ENCODE measurements at places on chromosomes 4 and X.

GRCh38 chr4:122221322-122221721 lies 69.2 kb downstream of the BLTP1 start:
- DNase-seq, result no peak

DNA sequence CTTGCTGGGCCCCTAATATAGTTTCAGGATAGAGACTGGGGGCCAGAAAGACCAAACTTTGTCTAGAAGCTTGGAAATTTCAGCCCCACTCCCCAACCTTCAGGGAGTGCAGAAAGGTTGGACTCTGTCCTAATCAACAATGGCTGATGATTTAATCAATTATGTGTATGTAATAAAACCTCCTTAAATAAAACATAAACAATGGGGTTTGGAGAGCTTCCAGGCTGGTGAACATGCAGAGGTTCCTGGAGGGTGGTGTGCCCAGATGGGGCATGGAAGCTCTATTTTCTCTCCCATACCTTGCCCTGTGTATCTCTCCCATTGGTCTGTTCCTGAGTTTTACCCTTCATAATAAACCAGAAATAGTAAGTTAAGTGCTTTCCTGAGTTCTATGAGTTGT lies 174.2 kb downstream of the GC start:
- no peak for DNase-seq

DNA sequence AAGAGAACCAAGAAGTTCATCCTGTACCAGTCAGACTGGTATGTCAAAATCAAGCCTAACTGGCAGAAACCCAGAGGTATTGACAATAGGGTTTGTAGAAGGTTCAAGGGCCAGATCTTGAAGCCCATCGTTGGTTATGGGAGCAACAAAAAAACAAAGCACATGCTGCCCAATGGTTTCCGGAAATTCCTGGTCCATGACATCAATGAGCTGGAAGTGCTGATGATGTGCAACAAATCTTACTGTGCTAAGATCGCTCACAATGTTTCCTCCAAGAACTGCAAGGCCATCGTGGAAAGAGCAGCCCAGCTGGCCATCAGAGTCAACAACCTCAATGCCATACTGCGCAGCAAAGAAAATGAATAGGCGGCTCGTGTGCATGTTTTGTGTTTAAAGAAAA lies 172.7 kb upstream of the MED14 start:
- peak; percentile 34 for DNase-seq

GRCh38 chrX:83508526-83509253 lies 600 bp downstream of the POU3F4 start:
- DNase-seq, result peak; percentile 61

- DNase-seq, result peak; percentile 39
Measured at GRCh38 chr4:155371432-155372043, 5.2 kb downstream of the MAP9 start.

DNA sequence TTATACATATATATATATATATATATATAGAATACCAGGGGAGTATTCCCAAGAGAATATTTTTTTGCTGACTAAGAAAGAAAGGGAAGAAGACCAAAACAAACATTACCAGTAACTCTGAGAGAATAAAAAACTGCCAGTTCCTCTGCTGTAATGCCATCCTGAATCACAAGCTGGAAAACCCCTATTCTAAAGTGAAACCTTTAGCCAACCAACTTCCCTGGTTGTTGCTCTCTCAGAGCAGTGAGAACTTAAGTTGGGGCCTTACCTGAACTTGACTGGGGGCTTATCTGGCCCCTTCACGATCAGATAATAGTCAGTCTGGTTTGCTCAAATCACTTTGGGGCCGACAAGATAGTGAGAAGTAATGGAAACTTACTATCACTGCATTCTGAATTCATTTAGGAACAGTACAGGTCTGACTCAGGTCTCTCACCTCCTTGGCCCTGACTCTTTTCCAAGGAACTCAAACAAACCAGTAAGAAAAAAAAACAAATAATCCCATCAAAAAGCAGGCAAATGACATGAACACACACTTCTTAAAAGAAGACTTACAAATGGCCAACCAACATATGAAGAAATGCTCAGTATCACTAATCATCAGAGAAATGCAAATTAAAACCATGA lies 62.5 kb downstream of the CD40LG start:
- DNase-seq, result peak; percentile 39

DNA sequence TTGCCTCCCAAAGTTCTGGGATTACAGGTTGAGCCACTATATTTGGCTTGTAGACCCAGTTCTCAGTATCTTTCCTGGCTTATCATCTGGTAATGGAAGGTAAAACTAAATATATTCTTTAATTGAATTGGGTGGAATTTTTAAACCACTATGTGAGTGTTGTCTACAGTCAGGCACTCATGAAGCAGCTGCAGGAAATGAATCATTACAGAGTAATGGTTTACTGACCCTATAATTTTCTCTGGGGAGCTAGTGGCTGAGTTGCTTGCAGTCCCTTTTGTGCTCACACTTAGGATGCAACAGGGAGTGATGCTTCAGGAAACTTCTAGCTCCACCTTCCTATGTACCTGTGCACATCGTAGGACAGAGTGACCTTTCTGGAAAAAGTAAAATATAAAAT lies 4.1 kb upstream of the UGT2B7 start:
- DNase-seq, result peak; percentile 36

GRCh38 chr4:47490550-47490949 lies 5.5 kb downstream of the ATP10D start:
- DNase-seq, result no peak

- no peak for DNase-seq
Measured at GRCh38 chr4:101005659-101006058, 341.7 kb downstream of the PPP3CA start.

DNA sequence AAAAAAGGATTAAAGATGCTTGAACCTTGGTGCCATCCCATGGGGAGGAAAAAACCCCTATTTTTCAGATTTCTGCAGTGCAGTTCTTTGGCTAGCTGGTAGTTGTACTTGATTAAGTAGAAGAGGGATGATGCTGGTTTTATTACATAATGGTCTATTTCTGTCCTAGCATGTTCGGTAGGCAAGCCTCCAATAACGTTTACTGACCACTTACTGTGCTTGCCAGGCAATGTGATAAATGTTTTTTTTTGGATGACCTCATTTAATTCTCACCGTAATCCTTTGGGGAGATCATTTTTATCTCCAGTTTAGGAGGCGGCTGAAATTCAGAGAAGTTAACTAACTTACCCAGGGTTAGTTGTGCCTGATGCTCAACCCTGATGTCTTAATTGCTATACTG lies 92.1 kb upstream of the RPA4 start:
- peak; percentile 17 for DNase-seq

GRCh38 chr4:142598132-142598531 lies 248.0 kb downstream of the INPP4B start:
- no peak for DNase-seq

DNA sequence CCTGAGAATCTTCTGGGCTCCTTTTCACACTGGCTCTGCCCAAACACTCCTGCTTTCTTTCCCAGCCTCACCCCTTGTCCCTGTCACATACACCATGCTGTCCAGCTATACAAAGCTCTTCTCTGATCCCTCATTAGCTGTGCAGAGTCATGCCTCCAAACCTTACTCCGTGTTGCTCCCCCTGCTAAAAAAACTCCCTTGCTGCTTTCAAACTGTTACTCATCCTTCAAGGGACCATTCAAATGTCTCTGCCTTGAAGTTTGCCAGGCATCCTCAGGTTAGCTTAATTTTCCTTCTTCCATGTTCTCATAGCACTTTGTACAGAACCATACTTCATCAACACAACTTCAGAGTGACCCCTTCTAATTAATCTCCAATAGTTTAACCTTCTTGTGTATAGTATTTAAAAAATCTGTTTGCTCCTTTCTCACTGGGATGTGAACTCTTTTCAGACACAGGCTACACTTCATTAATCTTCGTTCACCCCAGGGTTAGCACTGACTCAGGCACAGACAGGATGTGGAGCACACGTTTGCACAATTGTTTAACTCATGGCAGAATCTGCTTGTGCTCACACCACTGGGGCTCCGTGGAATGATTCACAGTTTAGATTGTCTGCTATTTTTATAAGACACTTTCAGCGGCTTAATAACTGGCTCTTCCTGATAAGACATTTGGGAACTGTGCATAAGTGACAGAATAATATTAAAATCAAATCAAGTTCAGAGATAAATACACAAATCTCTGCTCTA lies 21.4 kb upstream of the SEL1L3 start:
- DNase-seq, result peak; percentile 19

GRCh38 chr4:156154978-156155377 lies 201.3 kb upstream of the CTSO start:
- DNase-seq, result no peak

DNA sequence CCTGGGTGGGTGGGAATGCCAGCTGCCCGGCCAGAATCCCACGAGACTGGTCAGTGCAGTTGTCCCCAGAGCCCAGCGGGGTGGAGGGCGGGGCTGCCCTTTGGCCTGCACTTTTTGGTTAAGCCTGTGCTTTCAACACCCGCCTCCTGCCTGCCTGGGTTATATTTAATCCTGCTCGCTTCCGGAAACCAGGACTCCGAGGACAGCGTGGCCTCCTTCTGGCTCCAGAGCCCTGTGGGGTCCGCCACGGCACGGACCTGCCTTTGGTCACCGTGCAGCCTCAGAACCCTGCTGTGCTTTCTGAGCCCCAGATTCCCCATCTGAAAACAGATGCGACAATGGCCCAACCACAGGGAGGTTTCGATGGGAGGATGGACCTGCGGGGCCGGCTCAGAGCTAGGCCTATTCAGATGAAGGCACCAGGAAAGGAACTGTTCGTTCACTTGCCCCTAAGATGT lies 29.4 kb upstream of the KIAA0232 start:
- no peak for DNase-seq

DNA sequence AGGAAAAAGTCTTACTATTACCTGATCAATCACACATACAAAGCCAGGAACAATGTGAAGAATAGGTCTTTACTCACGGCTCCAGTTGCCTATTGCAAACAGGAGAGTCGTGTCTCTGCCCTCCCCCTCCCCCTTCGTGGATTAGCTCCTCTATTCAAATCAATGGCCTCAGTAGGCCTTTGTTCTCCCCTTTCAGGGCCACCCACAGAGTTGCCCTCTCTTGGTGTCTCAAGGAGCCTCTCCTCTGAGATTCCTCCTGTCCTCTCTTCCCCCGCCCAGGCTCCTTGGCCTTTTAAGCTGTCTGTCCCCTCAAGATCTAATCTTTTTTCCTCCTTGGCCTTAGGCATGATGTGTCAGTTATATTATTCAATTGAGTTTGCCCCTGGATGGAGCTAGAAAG lies 107.2 kb upstream of the NALF2 start:
- DNase-seq, result no peak

DNA sequence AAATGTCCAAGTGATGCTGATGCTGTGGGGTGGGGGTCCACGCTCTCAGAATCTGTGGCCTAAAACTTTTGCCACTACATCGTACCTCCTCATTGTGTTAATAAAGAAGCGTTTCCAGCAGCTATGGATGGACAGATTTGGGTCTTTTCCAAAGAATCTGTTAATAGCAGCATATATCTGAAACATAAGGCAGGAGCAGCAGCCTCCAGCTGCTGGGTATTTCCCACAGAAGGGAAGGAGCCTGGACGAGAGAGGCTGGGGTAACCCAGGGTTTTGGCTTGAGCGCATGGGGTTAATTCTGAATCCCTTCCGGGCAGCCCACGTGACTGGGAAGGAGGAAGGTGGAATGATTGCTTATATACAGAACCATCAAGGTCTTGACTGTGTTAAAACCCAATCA lies 332.4 kb downstream of the BCOR start:
- DNase-seq, result no peak

GRCh38 chr4:97404876-97405523 lies 738.3 kb downstream of the STPG2 start:
- peak; percentile 2 for DNase-seq

DNA sequence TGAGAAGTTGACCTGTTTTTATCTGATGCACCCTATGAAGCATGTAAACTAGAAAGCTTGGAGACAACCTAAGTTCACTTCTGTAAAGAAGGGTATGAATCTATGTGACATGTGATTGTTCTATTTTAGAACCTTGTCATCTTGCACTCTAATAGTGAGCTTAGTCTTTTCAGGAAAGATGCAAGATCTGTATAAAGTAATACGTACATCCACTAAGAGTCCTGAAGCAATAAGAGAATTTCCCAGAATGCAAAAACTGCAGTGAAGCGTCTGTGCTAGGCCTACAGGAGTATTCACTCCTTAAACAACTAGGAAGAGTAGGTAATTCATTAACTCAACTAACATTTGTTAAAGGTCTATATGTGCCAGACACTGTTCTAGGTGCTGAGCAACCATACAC lies 23.3 kb upstream of the NDP start:
- DNase-seq, result no peak

DNA sequence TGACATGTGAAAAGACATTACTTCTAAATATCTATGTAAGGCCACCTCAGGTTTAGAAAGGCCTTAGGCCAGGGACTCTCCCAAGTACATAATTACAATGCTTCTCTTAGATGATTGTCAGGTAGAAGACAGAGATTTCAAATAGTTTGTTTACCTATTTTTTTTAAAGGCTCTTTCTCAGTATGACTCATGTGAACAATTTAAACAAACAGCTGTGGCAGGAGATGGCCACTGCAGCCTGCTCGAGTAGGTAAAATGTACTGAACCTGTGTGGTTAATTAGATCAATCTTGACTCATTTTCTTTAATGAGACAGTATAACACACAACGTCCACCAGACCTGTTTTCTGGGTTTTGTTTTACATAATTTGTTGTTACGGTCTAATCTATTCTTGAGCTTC lies 50.2 kb downstream of the LEF1 start:
- no peak for DNase-seq

- DNase-seq, result no peak
Measured at GRCh38 chrX:133606990-133607389, 191.7 kb upstream of the GPC4 start.

DNA sequence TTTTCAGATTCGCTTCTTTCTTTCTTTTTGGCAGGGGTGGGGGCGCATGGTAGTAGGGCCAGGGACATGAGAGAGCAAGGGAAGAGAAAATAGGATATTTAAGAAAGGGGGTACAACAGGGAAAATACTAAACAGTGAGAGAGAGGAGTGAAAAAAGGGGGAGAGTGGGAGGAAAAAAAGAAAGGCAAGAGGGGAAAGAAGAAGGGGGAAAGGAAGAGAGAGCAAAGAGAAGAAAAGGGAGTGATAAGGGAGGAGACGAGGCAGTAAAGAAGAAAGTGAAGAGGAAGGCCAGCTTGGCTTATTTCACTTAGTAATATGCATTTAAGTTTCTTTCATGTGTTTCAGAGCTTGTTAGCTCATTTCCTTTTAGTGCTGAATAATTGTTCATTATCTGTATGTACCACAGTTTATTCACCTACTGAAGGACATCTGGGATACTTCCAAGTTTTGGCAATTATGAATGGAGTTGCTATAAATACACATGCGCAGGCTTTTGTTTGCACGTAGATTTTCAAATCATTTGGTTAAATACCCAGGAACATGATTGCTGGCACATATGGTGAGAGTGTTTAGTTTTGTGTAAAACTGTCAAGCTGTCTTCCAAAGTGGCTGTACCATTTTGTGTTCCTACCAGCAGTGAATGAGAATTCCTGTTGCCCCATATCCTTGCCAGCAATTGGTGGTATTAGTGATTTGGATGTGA lies 37.3 kb downstream of the CASP6 start:
- peak; percentile 10 for DNase-seq

GRCh38 chr4:140100771-140101170 lies 53.2 kb downstream of the MAML3 start:
- DNase-seq, result no peak

GRCh38 chr4:177066746-177067145 lies 242.9 kb upstream of the NEIL3 start:
- no peak for DNase-seq
